ENCODE measurements at places on chromosomes 11 and 22.
A peak's percentile ranks its signal among the peaks of the same experiment; 100 is the strongest.

DNA sequence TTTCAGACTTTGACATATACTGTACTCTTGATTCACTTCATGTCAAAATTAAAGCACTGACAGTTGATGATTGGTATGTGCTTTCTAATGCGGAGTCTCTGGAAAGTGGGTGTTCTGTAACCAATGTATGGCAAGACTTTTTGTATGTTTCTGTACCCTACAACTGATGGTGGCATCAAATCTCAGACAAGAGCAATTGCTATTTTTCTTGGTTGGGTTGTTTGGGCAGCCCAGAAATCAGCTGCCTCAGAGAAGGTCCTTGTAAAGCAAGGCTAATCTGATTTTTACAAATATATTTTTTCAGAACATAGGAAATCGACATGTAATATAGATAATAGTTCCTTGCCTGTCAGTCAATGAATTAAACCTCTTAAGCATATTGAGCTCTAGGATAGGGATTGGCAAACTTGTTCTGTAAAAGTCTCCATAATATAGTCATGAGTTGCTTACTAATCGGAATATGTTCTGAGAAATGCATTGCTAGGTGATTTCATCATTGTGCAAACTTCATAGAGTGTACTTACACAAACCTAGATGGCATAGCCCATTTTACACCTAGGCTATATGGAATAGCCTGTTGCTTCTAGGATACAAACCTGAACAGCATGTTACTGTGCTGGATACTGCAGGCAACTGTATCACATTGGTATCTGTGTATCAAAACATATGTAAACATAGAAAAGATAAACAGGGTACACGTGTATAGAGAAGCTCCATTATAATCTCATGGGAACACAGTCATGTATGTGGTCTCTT lies 10.2 kb upstream of the OOSP4A start:
- no peak for DNase-seq

- DNase-seq, result no peak
Observed at GRCh38 chr22:33057363-33057995, 702 bp downstream of the SYN3 start.

DNA sequence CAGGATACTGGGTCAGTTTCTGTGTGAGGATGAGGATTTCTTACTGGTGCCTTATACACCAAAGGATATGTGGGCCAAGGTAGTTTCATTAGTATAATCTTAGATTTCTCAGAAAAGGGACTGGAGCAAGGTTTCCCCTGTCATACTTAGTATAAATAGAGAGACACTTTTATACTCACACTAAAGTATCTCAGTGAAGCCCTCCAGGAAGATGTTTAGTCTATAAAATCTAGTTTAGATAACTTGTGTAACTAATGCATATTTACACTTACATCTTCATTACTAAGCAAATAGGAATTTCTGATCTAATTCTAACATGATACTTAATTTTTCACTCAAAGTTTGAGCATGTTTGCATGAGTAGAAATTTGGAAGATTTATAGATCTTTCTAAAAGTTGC lies 11.1 kb downstream of the EMSY start:
- no peak for DNase-seq

GRCh38 chr22:36963302-36963701 lies 49.9 kb downstream of the CSF2RB start:
- no peak for DNase-seq

DNA sequence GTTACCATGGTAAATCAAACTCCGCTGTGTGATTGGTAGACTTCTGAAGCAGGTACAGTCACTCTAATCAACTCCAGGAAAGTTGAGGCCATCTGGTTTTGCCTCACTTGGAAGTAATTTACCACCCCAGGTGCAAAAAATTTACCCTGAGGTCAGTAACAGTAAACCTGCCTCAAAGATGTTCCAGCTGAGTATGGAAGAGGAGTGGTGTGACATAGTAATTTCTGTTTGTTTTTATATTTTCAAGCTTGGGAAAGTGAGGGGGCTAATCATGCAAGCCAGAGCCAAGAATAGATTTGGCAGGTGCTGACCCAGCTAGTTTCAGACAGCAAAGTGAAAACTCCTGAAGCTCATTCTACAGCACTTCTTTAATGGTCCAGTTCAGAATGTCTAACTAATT lies 691.6 kb downstream of the NTM start:
- DNase-seq, result no peak

DNA sequence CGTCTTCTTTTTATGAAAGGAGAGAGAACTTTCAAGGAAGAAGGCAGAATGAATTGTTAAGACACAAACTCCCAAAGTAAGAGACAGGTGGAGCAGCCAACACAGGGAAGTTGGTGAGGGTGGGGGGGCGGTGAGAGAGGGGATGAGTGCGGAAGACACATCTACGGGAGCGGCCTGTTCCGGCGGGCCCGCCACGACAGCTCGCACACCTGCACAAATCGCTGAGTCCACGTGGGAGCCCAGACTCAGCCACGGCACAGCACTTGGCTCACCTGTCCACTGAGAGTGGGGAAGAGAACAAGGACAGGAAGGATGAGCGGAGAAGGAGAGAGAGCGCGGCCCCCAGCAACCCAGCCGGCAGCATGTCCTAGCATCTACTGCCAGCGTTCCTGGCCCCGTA lies 331.1 kb downstream of the CADM1 start:
- no peak for DNase-seq

GRCh38 chr11:72904016-72904415 lies 89.8 kb downstream of the ATG16L2 start:
- DNase-seq, result no peak

GRCh38 chr11:64207256-64208085 lies 950 bp downstream of the FERMT3 start:
- DNase-seq, result peak; percentile 54

GRCh38 chr11:12088047-12088481 lies 22.3 kb upstream of the MICAL2 start:
- no peak for DNase-seq

DNA sequence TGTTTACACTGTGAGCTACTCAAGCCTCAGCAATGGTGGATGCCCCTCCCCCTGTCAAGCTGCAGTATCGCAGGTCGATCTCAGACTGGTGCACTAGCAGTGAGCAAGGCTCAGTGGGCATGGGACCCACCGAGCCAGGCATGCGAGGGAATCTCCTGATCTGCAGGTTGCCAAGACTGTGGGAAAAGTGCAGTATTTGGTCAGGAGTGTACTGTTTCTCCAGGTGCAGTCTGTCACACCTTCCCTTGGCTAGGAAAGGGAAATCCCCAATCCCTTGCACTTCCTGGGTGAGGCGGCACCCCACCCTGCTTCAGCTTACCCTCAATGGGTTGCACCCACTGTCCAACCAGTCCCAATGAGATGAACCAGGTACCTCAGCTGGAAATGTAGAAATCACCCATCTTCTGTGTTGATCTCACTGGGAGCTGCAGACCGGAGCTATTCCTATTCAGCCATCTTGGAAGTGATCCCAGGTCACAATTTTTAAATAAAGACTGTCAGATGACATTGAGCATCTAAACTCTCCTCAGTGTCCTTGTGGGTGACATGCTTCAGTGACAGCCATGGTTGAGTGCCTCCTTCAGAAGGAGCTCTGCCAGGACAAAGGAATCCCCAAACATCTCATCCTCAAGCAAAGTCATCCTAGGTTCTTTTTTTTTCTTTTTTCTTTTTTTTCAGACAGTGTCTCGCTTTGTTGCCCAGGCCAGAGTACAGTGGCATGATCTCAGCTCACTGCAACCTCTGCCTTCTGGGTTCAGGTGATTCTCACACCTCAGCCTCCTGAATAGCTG lies 10.8 kb downstream of the SLC22A24 start:
- no peak for DNase-seq

DNA sequence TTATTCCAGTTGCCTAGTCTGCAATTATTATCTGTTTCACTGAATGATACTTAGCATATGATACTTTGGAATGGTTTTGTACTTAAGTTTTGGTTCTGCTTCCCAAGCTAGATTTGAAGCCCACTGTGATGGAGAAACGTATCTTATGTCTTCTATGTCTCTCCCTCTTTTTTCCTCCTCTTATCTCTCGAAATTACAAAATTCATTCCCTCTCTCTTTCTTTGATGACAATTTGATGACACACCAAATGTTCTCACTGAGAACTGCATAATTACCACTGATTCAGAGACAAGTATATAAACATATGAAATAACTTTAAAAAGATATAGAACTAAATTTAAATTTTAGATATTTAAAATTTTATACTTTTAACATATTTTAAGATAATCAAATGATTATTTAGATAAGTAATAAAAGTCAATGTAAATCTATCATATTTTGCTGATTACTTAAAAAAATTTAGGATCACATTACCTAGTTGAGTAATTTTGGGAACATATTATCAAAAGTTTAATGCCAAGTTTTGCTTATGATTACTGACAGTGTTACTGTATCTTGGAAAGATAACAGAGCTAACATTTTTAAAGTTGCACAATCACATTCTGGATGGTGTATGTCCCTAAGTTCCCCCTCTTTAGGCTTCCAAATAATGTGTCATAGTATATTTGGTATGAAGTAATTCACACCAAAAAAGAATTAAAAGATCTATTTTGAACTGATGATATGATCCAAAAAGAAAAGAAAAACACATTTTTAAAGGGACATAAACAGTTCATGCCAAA lies 255.3 kb downstream of the SBF2 start:
- DNase-seq, result no peak

DNA sequence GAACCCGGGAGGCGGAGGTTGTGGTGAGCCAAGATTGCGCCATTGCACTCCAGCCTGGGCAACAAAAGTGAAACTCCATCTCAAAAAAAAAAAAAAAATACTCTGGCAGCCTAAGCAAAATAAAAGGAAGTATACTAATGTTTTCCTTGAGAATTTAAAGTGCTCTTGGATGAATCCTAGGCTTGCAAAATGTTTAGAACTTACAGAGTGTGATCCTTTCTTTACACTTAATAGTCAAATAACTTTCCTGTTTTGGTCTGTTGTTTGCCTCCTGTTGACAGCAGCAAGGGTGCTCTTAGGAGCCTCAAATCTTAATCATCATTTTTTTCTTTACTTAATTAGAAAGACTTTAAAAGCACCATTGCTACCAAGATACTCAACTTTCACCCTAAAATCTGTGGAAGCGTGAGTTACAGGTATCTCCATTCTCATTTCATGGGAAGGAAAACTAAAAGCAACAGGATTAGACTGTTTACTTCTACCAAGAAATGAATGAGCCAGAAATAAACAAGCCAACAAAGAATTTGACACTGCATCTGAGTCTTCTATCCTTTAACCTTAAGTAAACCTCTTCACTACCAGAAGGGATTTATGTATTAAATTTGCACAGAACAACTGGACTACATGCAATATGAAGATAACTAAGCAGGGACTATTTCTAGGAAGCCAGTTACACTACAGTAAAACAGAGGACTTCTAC lies 38.7 kb upstream of the CRTAM start:
- no peak for DNase-seq

GRCh38 chr11:74196781-74197486 lies 25.8 kb downstream of the PPME1 start:
- DNase-seq, result no peak

- DNase-seq, result no peak
Observed at GRCh38 chr11:45615182-45615792, 50.1 kb downstream of the CHST1 start.

DNA sequence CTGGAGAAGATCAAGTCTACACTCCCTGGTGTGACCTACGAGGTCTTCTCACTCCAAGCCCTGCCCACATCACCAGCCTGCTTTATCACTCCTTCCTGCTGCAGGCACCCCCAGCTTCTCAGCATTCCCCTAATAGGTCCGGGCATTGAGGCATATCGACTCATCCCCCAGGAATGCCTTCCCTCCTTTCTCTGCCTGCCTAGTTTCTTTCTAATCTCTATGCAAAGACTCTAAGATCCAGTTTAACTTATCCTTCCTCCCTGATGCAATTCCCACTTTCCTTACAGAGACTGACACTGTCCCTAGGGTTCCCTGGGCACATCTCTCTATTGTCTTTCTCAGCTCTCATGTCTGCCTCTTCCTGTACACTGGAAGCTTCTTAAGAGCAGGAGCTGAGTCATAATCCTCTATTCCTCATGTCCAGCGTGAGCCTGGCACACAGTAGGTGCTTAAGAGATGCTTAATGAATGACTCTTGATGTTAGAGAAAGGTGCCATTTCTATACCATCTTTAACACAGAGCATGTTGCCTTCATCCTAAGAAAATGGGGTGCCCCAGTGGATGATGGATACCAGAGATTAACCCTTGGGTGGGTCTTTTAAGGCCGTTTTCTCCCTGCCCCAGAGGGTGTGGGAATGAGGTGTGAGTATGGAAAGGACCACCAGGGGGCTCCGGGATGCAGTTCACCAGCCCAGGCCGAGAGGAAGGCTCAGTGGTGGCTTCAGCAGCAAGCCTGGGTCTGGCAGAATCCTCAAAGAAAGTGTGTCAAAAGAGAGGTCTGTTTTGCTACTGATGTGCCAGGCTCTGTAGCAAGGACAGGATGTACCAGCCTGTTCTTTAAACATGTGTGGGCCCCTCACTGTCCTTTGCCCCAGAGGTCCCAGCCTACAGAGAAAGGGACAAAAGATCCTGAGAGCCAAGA lies 34.7 kb downstream of the PARVA start:
- DNase-seq, result no peak

- DNase-seq, result no peak
Observed at GRCh38 chr11:126436209-126436755, 80.8 kb downstream of the ST3GAL4 start.

- no peak for DNase-seq
Observed at GRCh38 chr11:96241331-96241841, 101.6 kb downstream of the MAML2 start.

DNA sequence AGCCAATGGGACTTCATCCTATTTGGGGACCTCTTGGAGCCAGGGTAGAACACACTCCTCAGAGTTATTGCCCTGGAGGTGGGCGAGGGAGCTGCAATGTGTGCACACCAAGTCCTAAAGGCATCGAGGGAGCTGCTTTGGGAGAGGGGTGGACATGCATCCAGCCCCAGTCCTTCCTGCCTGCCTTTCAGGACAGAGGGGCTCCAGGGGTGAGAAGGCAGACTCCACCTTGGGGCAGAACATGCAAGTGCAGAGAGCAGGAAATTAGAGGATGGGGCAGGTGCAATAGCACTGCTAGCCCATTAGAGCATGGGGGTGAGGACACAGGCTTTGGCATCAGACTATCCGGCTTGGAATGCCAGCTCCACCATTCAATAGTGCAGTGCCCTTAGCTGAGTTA lies 288.5 kb downstream of the OPCML start:
- no peak for DNase-seq

- DNase-seq, result no peak
Observed at GRCh38 chr11:21492931-21493330, 700.0 kb upstream of the ANO5 start.

- DNase-seq, result no peak
Observed at GRCh38 chr11:36398231-36398953, 102.3 kb downstream of the PRR5L start.

- DNase-seq, result no peak
Observed at GRCh38 chr11:17573526-17573925, 26.5 kb downstream of the OTOG start.

Data from stimulated activated CD4-positive, alpha-beta T cell treated with anti-CD3 and anti-CD28 coated beads, Interleukin-15, amount 100 ng/mL, for 1 hour (primary cell).